ENCODE measurements at places on chromosomes 1 and 21. TPM values are rescaled to one million over a fixed set of nuclear protein-coding genes. Genes with fewer than 3 reads are reported as not detected.

Gene OLFML2B
- polyA plus RNA-seq, result 9.5 TPM

Gene ZNF281
- polyA plus RNA-seq, result 30.8 TPM

Gene TNFRSF14
- 21.3 TPM for polyA plus RNA-seq

Gene PERM1
- polyA plus RNA-seq, result not detected

Gene DUSP23
- polyA plus RNA-seq, result 35.0 TPM

Gene FAM167B
- polyA plus RNA-seq, result 10.3 TPM

DNA sequence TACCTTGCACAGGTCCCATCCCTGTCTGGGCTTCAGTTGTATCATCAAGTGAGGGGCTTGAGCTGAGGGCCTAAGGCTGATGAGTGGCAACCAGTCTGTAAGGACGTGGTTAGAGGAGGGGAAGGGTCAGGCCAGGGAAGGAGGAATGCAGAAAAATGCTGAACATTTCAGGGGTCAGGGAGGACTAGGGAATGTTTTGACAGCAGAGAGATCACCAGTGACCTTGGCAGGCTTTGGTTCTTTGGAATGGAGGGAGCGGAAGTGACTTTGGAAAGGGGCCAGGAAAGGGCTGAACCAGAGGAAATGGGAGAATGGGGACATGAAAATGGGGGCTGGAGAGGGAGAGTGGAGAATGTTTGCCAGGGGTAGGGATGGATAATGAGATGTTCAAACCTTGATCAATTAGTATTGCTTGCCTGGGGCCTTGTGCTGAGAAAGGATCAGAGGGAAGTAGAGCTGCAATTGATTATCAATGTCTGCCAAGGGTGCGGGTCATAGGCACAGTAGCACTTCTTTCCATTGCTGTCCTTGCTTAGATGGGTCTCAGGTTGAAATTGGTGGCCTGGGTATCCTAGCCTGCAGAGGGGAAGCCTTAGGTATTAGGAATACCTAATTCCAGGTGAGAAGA is 7.4 kb downstream of the LDLRAP1 start:
- no peak for DNase-seq

DNA sequence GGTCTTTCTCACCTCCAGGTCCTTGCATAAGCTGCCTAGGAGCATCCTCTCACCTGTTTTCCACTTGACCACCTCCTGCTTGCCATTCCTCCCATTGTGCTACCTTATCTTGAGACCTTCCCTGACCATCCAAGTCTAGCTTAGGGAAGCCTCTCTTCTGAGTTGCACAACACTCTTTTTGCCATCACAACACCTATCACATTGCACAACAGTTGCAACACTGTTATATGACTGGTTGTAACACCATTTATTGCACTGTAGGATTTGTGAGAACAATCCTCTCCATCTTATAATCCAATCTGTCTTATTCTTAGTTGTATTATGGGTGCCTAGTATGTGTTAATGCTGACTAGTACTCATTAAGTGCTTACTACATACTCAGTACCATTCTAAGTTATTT is 488.7 kb downstream of the OMA1 start:
- DNase-seq, result no peak

GRCh38 chr1:241917487-241917886 is 40.1 kb upstream of the BECN2 start:
- no peak for DNase-seq

DNA sequence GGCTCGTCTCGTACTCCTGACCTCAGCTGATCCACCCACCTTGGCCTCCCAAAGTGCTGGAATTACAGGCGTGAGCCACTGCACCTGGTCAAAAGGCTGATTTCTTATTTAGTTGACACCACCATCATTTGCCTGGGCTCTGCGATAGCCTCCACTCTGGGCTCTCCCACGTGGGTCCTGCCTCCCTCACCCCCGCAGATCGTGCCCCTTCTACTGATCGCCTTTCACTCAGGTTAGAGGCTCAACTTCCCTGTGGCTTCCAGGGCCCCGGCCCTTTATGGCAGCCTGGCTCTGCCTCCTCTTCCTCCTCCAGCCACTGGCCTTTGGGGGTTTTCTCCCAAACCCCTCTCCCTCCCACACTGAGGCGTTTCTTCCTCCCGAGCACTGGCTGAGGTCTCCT is 2.5 kb upstream of the MFAP2 start:
- no peak for DNase-seq

DNA sequence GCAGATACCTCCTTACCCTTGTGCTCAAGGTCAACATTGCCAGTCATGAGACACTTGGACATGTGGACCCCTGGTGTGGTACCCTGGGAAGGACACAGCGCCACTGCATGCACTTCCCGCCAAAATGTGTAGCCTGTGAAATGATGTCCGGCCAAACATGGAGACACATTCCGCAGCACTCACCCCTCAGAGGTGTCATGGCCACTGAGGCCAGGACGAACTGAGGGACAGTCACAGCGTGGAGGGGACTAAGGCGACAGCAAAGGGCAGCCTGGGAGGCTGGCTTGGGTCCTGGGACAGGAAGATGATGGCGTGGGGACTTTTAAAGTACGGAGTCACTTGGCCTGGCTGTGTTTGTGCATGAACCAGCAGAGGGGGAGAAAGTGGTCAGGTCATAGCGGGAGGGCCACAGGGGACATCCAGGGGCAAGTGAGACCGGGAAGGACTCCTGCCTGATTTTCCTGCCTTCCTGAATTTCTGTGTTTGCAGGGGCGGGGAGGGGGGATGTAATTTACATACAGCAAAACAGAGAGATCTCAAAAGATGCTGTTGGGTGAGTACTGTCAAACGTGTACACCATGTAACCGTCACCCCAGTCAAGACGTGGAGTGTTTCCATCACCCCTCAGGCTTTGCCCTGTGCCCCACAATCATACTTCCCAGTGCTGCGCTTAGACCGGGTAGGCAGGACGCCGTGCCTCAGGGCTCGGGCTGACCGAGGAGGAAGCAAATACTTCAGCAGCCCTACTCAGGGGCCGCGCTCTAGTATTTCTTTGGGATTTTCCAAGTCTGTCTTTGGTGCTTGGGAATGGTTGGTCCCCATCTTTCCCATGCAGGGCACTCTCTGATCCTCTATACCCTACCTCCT is 45.2 kb downstream of the WDR4 start:
- DNase-seq, result no peak

DNA sequence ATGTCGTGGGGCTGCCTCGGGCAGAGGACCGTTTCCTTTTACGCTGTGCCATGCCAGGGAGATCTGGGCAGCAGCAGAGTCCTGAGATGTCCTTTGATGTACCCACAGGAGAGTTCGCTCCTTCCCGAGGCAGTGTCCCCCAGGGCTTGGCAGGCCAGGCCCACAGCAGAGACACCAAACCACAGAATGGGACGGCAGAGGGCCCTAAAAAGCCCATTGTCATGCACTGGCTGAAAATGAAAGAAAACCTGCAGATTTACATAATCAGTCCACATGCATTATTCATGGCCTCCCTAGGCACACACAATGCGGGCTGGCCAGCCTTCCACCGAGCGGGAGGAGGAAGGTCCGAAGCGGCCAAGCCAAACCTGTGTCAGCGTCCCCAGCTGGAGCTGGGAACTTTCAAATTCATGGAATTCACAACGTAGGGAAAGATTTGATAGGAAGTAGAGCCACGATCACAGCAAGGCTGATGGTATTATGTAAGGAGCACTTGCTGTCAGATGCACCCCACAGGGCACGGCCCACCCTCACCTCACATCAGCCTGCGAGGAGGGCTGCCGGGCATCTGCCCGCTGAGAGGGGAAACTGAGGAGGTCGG is 25.3 kb upstream of the EFHD2 start:
- DNase-seq, result no peak

- no peak for DNase-seq
Measured at GRCh38 chr1:210074904-210075303, 136.9 kb downstream of the SYT14 start.

DNA sequence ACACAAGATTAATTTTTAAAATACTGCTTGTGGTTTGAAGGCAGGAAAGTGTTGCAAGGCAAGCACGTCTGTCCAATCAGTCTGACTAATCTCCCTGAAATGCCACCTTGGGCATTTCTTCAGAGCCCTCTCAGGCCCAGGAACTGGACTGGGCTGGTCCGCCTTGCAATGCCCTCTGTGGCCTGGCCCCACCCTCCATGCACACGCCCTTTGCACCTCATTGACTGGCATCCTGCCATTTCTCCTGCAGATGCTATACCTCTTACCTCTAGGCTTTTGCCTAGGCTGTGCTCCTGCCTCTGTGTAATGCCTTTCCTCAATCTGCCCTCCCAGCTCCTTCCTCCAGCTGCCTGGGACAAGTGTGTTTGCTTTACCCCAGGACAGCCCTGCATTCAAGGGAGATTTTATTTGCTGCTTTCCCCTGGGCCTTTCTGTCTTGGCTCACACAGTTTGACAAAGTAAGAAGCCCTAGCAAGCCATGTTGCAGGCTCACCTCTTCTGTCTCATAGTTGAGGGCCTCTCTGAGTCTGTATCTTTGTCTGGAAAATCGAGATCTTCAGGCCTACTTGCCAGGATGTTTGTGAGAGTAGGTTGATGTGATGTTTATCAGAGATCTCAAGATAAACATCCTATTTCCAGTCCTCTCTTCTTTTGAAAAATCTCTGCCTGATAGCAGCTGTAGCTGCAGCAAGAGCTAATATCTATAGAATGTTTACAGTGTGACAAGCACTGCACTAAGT is 149.2 kb upstream of the JUN start:
- no peak for DNase-seq

- no peak for DNase-seq
Measured at GRCh38 chr21:44727757-44728156, 16.4 kb upstream of the TSPEAR start.

- DNase-seq, result no peak
Measured at GRCh38 chr1:41305576-41306363, 55.5 kb upstream of the FOXO6 start.

DNA sequence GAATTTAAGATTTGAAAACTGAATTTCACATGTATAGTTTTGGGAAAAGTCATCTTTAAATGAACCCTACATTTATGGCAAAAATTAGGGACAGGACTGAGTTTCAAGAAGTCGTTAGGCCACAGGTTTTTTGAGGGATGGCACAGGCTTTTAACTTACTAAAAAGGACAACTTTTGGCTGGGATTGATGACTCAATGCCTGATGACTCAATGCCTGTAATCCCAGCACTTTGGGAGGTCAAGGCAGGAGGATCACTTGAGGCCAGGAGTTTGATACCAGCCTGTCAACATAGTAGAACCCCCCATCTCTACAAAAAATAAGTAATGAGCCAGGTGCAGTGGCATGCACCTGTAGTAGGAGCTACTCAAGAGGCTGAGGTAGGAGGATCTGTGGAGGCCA is 15.9 kb downstream of the UCK2 start:
- no peak for DNase-seq

DNA sequence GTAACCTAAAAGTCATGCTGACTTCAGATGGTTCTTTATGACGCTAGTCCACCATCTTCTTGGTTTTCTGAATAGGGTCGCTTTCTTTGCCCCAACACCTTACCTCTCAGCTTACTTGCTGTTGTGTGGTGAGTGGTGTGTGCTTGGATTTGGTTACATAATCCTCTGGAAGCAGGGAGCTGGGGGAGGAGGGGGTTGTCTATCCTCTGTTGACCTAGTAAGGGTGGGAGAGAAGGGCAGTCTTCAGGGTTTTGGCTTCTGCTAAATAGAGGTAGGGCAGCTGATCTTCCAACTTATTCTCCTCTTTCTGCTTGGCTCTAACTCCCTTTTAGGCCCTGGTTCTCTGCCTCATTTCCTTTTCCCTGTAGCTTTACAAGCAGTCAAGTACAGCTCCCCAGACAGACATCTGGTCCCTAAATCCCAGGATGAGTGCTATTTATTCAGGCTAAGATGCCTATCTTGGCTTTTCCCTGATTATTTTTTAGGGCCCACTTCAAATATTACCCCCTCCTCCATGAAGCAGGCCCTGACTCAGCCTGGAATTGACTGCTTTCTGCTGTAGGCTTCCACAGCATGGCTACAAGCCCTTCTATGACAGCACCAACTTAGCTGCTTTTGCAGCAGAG is 6.4 kb upstream of the REN start:
- DNase-seq, result no peak

DNA sequence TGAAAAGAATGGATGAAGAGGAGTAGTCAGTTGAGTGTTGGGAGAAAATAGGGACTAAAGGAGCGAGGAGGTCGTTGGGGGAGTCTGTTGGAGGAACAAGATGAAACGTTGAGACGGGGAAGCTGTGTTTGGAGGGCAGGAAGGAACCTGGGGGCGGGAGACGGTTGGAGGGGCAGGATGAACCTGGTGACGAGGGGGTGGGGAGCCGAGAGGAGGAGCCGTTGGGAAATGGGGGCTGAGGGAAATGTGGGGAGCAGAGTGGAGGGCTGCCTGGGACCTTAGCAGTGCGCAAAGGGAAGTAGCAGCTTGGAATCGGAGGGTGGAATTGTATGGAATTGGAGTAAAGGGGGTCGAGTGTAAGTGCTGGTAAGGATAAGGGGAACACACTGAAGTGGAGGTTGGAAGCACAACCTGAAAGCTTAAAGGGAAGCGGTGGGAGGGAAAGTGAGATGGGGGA is 630 bp downstream of the MTF2 start:
- DNase-seq, result no peak

GRCh38 chr1:185229981-185230380 is 73.0 kb downstream of the SWT1 start:
- DNase-seq, result no peak

GRCh38 chr1:214603819-214604252 is 841 bp downstream of the CENPF start:
- DNase-seq, result no peak

- DNase-seq, result peak; percentile 94
Measured at GRCh38 chr1:235367000-235367908, at the start of gene TBCE. TSS of gene TBCE (plus strand) at chr1:235367427. CDS start at chr1:235380050, 12,623 bp downstream.

GRCh38 chr1:176051902-176052518 is 155.1 kb downstream of the COP1 start:
- no peak for DNase-seq

DNA sequence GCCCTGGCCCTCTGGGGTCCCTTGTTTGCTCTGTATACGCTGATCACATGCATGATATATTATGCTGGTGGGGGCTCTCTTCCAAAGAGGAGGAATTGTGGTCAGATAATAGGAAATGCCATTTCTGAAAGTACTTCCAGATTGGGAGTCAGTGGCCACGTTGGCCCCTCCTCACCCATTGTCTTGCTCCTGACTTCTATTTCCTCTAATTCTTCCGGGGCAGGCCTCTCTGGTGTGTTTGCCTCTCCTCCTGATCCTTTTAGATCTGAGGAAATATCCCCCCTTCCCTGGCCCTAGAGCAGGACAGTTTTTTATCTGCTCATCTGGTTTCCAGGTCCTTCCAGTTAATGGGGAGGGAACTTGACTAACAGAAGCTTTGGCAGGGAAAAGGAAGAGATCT is 2.9 kb downstream of the VANGL2 start:
- no peak for DNase-seq

DNA sequence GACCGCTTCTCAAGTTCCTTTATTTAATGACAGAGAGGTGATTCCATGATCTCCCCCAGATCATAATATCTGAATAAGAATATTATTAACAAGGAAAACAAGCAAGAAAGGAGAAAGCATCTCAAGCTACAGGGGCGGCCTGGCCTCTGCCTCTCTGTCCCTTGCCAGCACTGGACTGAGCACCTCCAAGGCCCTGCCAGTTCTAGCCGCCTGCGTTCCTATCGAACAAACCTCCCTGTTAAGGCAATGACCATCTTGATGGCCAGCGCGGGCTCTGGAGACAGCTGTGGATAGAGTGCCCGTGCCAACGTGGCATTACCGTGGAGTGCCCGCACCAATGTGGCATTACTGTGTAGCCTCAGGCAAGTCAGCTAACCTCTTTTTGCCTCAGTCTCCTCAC is 84.8 kb downstream of the NPHP4 start:
- no peak for DNase-seq

Measured in right renal pelvis (tissue), 4 donors.